Activated CD4-positive, alpha-beta T cell treated with anti-CD3 and anti-CD28 coated beads, Interleukin-2, amount 50 U/mL, for 48 hours (primary cell): ENCODE measurements at places on chromosomes 2 and 18.
A peak's percentile ranks its signal among the peaks of the same experiment; 100 is the strongest.

- no peak for DNase-seq
Measured at GRCh38 chr2:197360744-197361156, 50.2 kb upstream of the ANKRD44 start.

GRCh38 chr2:204199357-204199756, 262.8 kb downstream of the ICOS start:
- DNase-seq = no peak

DNA sequence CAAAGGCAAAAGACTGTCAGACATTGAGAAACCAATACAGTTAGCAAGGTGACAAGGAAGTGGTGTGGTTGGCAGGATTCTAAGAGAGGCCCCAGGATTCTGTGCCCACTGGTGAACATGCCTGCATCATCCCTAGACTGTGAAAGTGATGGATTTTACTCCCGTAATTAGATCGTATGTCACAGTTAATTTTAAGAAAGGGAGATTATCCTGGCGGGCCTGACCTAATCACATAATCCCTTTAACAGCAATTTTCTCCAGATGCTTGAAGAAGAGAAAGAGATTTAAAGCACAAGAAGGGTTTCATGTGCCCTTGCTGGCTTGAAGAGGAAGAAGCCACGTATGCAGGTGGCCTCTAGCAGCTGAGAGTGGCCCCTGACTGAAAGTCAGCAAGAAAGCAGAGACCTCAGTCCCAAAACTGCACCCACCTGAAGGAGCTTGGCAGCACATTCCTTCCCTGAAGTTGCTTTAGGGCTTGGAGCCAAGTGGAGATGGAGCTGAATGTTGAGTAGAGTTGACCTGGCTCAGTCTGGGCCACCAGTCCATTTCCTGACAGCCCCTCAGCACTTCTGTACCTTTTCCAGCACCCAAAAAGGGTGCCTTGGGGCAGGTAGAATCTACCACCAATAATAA, 49.1 kb downstream of the GTF3C3 start:
- DNase-seq = no peak

DNA sequence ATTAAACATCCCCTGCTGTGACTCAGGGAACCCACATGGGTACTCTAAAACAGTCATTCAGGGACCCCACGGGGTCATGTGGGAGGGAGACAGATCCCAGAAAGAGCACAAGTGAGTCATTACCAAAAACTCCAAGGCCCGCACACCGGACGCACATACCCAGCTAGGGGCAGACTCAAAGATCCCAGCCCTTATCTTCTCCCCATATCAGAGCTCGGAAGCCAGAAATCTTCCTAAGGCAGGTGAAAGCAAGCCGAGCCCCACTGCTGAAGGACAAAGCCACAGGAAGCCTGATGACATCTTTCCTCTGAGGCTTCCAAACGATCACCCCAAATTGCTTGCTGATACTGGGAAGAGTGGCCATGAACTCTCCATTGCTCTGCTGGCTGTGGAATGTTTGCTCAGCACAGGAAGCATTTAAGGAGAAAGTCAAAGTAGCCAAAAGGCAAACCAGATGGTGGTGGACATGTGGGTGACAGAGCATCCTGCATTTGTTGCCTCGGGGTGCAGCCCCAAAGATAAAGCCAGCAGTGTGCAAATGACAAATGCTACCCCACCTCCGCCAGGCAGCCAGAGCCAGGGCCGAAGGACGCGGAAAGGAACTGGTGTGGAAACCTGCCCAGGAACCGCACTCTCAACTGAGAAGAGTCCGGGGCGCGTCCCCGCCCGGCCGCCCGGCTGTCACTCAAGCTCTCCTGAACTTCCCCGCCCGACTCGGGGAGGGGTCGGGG, 784 bp downstream of the ACTR1B start:
- peak; percentile 90 for DNase-seq

- DNase-seq = no peak
Measured at GRCh38 chr18:75809926-75810255, 382.4 kb upstream of the SMIM21 start.

GRCh38 chr2:56299171-56299691, 115.4 kb downstream of the CCDC85A start:
- DNase-seq = no peak

DNA sequence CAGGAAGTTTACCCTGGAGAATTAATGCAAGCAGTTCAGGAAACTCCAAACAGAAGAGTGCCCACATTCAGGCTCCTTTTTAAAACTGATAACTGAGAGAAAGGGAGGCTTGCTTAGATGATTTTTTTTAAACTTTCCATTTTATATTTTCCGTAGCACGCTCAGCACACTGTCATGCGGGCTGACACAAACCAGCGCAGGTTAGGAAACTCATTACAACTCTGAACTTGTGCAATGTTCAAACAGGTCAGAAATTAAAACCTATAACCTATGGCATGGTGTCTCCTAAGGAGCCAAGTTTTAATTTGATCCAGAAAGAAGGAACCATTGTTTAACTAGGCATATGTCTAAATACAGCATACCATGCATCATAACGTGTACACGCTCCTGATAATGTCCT, 117.7 kb upstream of the SMIM21 start:
- no peak for DNase-seq

DNA sequence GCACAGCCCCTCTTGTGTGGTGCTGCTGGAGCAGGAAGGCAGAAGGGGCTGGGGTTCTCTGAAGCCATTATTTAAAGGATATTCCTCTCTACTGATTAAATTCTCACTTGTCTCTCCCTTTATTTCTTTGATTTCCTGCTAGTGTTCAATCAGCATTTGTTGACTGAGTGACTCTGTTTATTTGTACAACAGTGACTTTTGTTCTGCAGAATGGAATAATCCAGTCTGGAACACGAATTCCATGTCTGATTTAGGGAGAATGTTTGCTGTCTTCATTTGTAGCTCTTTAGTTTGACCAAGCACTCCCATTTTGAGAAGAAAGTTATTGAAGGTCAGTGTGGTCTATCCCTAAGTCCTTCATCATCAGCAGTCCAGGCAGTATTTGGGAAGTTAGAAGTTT, 141.2 kb downstream of the SETBP1 start:
- DNase-seq = no peak

DNA sequence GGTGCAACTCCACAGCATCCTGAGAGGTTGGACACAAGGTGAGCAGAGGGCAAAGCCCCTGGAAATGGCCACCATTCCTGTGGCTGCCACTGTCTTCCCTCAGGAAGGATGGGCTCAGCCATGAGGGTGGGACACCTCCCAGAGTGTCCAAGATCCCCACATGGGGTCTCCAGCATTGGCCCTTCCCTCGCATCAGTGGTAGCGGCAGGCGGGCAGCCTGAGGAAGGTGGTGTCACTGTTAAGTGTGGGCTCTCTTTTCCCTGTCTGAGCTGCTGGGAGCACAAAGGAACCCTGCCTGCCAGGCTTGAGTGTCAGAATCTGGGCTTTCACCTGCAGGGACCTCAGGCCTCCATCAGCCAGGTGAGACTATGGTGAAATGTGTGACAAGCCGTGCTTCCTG, 47.6 kb downstream of the SP110 start:
- no peak for DNase-seq

- no peak for DNase-seq
Measured at GRCh38 chr2:18077231-18077630, 198.8 kb downstream of the KCNS3 start.

DNA sequence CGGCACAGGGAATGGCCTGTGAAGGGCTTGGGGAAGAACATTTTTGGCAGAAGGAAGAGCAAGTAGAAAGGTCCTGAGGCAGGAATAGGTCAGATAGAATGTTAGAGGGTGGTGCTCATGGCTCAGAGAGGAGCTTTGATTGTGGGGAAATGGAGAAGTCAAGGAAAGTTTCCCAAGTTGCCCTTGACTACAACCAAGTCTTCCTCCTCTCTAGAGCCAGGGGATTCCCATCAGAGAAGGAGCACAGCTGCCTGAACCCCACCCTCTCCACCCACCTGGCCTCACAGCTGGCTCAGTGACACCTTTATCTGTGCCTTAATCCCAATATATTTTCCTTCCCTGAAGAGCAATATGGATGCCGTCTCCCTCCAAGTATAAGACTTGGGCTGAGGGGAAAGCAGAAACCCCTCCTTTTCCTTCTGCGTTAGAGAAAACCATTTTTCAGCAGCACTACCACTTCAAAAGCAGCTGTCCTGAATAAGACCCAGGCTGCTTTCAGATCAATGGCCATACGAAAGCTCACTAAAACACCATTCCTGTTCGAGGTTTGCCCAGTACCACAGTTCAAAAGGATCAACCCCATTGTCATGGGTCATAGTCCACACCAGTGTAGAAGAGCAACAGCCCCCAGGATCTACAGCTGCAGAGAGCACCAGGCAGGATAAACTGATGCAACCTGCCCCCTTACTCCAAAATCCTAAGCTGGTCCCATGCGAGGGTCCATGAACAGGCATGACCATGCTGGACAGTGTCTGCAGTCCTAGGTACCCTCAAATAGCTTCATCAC, 199.6 kb downstream of the AFF3 start:
- no peak for DNase-seq

DNA sequence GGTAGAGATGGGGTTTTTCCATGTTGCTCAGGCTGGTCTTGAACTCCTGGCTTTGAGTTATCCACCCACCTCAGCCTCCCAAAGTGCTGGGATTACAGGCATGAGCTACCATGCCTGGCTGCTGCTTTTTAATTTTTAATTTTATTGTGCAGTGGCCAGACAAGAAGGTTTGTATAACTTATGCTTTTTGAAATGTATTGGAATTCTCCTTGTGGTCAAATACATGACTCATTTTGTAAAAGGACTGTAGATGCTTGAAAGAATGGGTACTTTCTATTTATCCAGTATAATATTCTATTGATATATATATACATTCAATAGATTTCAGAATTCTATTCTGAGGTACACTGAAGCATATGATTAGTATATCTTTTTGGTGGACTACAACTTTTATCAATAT, 82.6 kb upstream of the ST3GAL5 start:
- no peak for DNase-seq

DNA sequence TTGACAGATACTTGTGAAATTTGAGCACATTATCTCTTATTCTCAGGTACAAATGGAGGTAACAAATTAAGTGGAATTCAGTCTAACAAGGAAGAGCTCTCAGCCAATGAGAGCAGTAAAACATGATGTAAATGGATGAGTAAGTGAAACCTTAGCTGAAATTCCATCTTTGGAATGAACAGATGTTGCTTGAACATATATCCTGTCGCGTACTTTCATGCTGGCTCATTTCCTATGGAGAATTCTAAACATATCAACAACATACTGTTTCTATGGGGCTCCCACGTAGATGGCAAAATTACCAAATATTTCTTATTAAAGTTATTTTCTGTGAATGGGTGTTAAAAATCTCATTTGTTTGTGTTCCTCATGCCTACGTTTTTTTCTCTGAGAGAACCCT, 256.3 kb upstream of the LINC00305 start:
- DNase-seq = no peak

DNA sequence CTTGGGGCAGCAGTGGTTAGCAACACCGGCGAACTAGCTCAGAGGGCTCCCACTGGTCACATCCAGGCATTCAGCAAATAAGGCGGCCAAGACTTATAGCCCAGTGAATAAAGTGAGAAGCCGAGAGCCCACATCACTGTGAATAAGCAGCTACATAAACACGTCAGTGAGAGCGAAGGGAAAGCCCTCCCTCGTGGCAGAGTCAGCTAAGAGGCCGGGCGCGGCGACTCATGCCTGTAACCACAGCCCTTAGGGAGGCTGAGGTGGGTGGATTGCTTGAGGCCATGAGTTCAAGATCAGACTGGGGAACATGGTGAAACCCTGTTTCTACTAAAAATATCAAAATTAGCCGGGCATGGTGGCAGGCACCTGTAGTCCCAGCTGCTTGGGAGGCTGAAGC, 5.2 kb downstream of the D2HGDH start:
- peak; percentile 80 for DNase-seq

- no peak for DNase-seq
Measured at GRCh38 chr18:41690332-41691127, 264.5 kb upstream of the PIK3C3 start.
